IMR-90 (cell line): ENCODE measurements at places on chromosomes 7 and 10. TPM values are rescaled to one million over a fixed set of nuclear protein-coding genes. Genes with fewer than 3 reads are reported as not detected.

The FXYD4 gene
- not detected in 2 replicates for polyA plus RNA-seq

The CDK14 gene
- 6.9 and 10.1 TPM in 2 replicates for polyA plus RNA-seq

- DNase-seq: no peak
These were observed 3.4 kb downstream of the H2BK1 start for GRCh38 chr7:151206914-151207313.

GRCh38 chr7:33596686-33597085, 308.7 kb upstream of the BMPER start:
- peak; percentile 16 for DNase-seq

- peak; percentile 11 for DNase-seq
These were observed 24.1 kb downstream of the TAX1BP1 start for GRCh38 chr7:27763983-27764508.

- DNase-seq: no peak
These were observed 785 bp downstream of the WDR86 start for GRCh38 chr7:151408839-151409666.

GRCh38 chr10:58621379-58622077, 108.9 kb downstream of the BICC1 start:
- no peak for DNase-seq

DNA sequence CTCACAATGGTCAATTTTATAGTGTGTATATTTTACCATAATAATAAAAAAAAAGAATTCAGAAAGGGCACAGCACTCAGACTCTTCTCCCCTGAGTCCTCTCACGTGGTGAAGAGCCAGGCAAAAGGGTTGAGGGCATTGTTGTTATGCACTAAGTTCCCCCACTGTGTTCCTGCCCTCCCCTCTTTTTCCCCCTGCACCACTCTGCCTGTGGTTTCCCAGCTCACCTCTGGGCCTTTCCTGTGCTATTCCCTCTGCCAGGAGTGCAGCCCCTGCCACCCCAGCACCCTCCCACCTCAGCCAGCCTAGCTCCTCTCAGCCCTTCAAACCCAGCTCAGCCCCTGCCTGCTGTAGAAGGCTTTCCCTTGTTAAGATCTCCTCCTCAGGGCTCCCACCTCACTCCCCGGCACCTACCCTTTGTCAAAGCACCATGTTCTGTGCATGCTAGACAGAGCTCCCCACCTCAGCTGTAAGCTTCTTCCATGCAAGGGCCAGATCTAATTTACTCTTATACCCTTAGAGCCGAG, 108.5 kb downstream of the KCNMA1 start:
- no peak for DNase-seq

DNA sequence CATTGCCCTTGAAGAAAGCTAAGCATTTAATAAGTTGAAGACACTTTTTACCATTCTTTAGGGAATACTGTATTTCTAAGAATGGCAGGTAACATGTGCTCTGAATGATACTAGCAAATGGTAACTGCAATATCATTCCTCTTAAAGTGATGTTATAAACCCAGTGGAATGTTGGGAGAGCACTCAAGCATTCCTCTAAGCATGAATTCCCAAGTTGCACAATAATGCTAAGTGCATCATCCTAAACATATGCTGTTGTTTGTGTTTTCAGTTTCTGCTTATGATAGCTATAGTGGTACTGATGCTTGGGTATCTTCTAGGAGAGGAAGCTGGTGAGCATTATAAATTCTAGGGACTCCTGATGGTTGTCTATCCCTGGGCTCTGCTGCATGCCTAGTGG, 673.9 kb downstream of the PHTF2 start:
- peak; percentile 93 for DNase-seq
